Amniotic epithelial cell (primary cell): ENCODE measurements at places on chromosomes 7 and 10.

GRCh38 chr7:7738622-7739021, 20.2 kb upstream of the RPA3 start:
- no peak for DNase-seq

DNA sequence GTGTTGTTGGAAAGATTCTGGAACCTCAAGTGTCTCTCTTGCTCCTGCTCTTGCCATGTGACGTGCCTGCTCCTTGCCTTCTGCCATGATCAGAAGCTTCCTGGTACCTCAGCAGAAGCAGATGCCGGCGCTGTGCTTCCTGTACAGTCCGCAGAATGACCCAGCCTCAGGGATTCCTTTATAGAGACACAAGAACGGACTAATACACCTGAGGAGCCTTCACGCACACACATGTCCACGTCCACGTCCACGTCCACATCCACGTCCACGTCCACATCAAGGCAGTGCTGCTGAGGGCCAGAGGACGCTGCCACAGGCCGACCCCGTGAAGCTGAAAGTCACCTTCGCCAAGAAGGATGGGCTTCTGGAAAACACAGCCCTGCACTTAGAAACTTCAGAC, 190.1 kb downstream of the MAD1L1 start:
- DNase-seq, result no peak

DNA sequence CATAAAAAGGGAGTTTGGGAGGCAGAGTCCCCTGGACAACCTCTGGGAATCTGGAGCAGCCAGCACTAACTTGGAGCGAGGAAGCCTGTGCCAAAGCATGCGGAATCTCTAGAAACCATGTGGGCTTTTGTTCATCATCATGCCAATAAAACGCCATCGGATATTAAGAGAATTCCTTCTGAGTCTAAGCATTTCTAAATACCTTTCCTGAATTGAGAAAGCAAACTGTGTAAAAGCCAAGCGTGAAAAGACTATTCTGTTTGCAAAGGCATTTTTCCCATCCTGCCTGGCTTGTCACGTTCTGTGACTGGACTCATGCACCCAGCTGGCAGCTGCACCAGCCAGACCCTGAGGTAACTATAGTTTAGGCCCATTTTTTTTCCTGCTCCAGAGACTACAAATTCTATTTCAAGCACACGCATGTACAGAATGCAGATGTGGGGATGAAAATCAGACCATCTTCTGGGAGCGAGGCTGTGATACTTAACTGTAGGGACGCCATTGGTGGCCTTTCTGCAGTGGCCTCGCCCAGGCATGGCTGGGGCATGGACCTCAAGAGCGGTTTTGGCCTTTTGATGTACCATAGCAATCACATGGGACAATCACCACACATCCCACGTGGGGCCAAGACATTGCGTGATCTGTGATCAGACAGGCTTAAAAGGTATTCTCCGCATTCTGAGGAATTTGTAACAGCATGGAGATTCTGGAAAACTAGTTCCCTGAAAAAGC, 218.9 kb downstream of the KIAA1217 start:
- DNase-seq, result no peak

DNA sequence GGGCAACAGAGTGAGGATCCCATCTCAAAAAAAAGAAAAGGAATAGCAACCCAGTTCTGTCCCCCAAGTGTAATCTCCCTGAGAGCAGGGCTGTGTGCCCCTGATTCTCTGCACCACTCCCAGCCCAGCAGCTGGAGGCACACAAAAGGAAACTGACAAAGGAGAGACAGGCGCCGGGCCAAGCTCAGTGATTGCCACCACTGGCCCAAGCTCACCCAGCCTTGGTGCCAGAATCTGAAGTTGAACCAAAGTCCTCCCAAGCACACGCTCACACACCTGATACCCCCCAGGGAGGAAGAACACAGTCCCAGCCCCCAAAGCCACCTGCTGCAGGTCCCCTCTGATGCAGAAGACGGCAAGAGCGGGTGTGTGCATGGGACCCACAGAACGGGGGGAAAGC, 50.3 kb downstream of the TNRC18 start:
- DNase-seq, result no peak

DNA sequence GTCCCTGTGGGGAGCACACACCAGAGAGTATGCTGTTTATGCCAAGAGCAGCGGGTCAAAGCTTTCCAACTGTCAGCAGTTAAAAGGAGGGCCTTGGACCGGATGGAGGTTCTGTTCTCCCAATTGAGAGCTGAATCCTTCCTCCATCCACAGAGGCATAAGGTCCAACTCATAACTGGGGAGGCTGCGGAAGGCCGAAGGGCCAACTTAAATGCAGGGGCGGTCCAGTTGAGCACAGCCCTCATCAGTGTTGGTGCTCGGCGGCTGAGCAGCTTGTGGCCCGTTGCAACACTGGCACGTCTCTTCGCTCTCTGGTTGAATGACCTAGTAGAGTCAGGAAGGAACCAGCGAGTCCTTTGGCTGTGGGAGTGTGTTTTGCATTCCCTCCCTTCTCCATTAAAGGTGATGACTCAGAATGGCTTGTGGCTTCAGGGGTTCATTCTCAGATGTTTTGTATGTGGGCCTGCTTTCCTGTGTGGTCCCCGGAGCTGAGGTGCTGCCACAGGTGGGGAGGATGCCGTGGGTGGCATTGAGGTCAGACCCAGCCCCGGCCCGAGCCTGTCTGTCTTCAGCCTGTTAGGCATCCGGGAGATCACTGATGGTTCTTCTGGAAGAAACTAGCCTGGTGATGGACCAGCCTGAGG, 44.8 kb upstream of the DMBT1 start:
- DNase-seq, result peak; percentile 87

DNA sequence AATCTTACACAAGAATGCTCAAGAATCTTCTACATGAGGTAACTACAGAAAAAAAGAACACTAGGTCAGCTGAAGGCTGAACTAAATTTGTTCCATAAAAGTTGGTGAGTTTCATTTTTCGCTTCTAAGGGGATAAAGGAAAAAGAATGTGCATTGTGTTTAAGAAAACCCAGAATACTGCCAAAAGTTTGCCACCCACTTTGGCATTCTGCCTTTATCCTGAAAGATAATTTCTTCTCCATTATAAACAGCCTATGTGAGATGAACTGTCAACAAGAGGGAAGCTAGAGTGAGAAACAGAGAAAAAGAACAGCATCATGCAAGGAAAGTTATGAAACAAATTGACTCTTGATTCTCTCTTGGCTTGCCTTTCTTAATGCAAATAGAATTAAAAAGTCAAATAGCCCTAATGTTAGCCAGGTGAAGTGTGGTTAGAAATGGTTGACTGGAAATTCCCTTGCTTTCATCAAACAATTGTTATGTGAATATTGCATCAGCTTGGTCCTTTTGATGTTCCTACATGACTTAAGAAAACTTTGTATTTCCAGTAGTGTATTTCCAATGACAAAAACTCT, 25.8 kb downstream of the STEAP1 start:
- DNase-seq, result no peak

- no peak for DNase-seq
Measured at GRCh38 chr7:42926204-42926603, 5.8 kb downstream of the PSMA2 start.

- no peak for DNase-seq
Measured at GRCh38 chr7:80838643-80839042, 80.2 kb downstream of the SEMA3C start.

DNA sequence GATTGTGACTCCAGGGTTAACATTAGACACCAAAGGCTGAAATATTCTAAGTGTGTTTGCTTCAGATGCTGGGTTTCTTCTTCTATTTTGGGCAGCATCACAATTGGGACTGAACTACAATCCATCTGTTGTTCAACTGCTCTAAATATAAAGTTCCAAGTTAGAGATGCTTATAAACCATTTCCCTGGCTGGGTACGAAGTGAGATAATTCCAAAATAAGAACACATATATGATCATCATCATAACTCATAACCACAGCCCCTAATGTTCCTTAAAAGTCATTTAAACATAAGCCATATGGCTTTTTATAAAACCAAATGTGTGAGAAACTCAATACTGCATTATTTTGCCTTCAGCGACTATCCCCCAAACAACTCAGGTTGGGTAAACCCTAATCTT, 28.8 kb downstream of the DNA2 start:
- no peak for DNase-seq

DNA sequence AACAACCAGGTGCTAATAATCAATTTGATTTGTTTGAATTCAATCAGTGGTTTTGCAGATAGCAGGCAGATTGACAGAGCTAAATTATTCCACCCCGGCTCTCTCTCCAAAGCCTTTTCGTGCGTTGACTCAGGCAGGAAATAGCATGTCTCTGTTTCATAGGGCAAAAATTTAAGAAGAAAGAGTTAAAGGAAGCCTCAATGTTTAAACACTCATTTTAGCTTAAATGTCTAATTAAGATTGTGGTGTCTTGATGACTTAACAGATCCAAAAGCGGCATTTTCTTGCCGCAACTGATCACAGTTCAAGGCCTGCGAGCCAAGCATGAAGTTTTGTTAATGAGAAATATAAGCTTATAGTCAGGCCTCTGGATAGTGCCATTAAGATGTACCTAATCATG, 1051.1 kb upstream of the AUTS2 start:
- no peak for DNase-seq

- no peak for DNase-seq
Measured at GRCh38 chr10:96494694-96495093, 19.0 kb downstream of the TLL2 start.

- no peak for DNase-seq
Measured at GRCh38 chr10:45375101-45375500, 1.1 kb downstream of the ALOX5 start.

GRCh38 chr7:104185346-104185745, 22.5 kb downstream of the ORC5 start:
- DNase-seq, result no peak

- no peak for DNase-seq
Measured at GRCh38 chr10:79063661-79064492, 4.9 kb upstream of the ZMIZ1 start.

GRCh38 chr7:91618776-91619765, 261.4 kb downstream of the MTERF1 start:
- no peak for DNase-seq

DNA sequence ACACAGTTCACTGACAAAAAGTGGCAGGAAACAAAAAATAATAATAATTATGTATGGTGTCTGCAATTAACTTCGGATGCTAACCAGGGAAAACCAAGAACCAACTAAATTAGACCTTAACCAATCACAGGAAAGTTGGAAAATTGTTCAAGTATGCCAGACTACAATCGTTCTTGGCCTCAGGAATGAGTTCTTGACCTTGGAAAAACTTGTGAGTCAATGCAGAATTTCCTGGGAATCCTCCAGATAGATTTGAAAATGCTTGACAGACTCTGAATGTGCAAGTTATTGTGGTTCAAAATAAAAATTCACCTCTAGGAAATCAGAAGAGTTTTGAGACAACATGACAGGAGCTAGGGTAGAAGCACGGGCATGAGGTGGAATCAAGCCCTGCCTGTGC, 171.5 kb downstream of the C7orf25 start:
- DNase-seq, result peak; percentile 18

DNA sequence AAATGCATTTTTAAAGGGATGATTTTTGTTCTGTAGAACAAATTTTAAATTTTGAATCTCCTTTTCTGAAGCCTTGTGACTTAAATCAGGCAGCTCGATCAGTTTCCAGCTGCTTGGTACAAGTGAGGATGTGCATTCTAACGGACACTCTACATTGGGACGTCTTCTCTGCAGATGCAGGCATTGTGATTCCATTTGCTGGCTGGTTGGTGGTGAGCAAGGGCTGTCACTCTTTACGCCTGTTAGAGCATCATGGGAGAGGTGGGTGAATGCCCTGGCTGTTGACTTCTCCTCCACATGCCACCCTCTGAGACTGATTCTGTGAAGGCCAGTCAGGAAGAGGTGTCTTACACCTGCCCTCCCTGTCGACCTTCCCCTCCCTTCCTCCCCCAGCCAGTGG, 240.5 kb upstream of the RNF32 start:
- DNase-seq, result no peak

- DNase-seq, result peak; percentile 63
Measured at GRCh38 chr7:98066934-98067507, 39.6 kb upstream of the LMTK2 start.

- no peak for DNase-seq
Measured at GRCh38 chr7:45716380-45717203, 142.4 kb downstream of the ADCY1 start.

- peak; percentile 22 for DNase-seq
Measured at GRCh38 chr10:14254368-14254767, 76.4 kb downstream of the FRMD4A start.

DNA sequence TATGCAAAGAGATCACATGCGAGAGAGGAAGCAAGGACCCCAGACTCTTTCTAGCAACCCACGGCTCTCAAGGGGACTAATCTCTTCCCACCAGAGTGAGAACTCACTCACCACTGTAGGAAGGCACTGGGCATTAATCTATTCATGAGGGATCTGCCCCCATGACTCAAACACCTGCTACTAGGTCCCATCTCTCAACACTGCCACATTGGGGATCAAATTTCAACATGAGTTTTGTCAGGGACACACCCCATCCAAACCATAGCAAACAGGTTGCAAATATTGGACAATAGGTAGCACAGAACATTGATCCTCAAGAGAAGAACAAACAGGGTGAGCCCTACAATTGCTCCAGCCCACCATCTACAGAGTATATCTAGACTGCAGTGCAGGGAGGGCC, 740.6 kb downstream of the LRMDA start:
- no peak for DNase-seq

DNA sequence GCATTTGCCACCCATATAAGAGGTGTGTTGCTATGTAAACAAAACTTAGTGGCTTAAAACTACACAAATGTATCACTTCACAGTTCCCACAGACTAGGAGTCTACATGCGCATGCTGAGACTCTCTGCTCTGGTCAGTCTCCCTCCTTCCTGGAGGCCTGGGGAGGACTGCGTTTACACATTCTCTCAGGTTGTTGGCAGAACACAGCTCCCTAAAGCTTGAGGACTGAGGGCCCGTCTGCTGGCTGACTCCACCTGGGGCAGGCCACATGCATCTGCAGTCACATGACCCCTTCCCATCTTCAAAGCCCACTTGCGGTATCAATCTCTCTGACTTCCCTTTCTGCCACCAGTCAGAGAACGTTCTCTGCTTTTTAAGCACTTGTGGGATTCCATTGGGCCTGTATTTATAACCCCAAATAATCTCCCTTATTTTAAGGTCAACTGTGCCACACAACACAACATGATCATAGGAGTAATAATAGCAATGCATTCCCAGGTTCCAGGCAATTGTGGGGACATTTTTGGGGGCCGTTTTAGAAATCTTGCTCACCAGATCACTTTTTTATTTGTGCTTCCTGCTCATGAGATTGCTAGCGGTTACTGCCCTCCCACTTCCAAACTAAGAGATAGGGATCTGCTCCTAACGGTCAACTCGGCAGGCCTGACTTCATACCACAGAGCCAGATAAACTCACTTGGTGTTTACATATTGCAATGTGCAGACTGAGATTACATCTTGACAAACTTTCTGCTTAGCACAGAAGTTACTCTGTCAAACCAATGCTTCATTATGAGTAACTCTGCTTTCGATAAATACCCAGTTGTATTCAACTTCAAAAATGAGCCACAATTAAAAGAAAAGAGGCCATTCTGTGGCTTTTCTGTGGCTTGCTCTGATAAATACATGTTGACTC, 96.3 kb downstream of the ALOX5 start:
- peak; percentile 98 for DNase-seq

DNA sequence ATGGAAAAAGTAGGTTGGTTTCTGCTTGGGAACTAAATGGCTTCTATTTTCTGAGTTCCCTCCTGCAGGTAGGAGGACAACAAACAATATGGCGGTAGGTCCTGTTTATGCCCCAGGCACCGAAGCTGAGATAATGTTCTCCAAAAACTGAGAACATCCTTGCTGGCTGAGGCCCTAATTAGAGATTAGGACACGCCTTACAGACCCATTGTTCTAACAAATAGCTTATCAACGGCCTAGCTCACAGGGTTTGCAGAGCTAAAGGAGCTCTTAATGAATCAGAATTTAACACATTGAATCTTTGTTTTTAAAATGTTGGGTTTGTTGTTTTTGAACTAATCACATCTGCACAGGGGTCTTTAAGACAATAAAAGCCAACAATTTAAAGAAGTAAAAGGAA, 37.0 kb downstream of the HTR5A start:
- DNase-seq, result no peak
